ENCODE measurements at places on chromosomes 2 and 18.

DNA sequence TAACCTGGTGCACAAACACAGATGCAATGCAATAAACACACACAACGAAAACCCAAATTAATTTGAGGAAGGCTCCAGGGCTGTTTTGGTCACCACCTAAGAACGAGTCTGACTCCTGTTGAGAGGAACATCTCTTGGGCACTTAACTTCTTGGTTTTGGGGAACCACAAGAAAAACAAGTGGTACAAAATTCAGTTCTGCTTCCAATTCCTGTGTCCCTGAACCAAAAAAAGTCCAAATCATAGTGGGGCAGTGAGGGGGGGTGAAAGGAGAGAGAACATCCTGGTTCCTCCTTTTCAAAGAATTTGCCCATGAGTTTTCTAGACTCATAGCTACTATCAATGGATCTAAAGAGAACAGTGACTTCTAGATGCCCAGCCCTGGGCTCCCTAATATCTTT, 143.6 kb downstream of the COL4A4 start:
- no peak for DNase-seq

DNA sequence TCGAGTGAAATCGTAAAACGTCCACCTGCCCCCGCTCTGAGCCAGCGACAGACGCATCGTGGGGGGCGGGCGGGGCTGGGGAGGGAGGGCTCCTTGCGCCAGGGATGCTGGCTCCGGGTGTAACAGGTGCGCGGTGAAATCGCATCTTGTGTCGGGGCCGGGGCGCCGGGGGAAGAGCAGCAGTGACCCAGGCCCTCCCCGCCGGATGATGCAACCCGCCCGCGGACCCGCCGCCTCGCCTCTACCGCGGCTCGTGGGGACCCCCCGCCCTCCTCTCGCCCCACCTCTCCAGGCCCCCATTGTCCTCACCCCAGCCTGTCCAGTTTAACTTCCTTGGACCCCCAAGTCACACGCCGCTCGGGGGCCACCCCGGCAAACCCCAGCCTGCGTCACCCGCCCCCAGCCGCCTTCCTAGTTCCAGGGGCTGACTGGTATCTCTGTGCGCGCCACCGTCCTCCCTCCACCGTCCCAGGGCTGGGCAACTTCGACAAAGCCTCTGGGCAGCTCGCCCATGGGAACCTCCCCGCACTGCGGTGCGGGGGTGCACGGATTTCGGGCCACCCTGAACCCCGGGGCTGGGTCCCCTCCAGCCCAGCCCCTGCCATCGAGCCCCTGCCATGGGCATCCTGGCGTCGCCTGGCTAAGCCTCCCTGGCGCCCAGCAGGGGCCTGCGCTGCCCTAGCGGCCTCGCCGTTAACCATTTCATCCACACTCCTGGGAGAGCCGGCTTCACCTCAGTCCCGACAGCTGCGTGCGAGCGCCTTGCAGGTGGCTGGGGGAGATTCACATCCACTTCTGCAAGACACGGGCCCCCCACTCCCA, 799 bp upstream of the KIF1A start:
- DNase-seq: no peak

- DNase-seq: no peak
Measured at GRCh38 chr18:69444221-69444620, 43.5 kb downstream of the DOK6 start.

DNA sequence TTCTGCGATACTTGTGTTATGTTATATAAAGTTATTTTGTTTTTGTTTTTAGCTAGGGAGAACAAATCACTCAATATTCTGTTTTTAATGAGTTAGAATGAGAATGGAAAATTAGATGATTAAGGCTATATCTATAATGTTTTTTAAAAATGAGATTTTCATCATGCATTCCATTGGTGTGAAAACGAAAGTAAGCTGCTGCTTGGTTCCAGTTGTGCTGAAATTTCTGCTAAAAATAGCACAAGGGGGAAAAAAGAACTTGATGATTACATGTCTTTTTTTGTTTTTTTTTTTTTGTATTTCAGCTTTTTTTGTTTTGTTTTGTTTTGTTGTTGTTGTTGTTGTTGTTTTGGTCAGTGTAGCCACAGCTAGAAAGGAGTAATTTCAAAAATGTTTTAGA, 242.6 kb upstream of the KCNJ3 start:
- peak; percentile 46 for DNase-seq

- peak; percentile 89 for DNase-seq
Measured at GRCh38 chr2:74206180-74206688, 7.8 kb downstream of the MTHFD2 start.

- peak; percentile 16 for DNase-seq
Measured at GRCh38 chr2:20282916-20283592, 58.1 kb upstream of the SDC1 start.

Data from hematopoietic multipotent progenitor cell treated with erythropoietin and hydrocortisone succinate and interleukin-3 and kit ligand, for 4 days (in vitro differentiated cells).